Germinal center (tissue), 1 donor: ENCODE measurements at places on chromosomes 13 and 19.

DNA sequence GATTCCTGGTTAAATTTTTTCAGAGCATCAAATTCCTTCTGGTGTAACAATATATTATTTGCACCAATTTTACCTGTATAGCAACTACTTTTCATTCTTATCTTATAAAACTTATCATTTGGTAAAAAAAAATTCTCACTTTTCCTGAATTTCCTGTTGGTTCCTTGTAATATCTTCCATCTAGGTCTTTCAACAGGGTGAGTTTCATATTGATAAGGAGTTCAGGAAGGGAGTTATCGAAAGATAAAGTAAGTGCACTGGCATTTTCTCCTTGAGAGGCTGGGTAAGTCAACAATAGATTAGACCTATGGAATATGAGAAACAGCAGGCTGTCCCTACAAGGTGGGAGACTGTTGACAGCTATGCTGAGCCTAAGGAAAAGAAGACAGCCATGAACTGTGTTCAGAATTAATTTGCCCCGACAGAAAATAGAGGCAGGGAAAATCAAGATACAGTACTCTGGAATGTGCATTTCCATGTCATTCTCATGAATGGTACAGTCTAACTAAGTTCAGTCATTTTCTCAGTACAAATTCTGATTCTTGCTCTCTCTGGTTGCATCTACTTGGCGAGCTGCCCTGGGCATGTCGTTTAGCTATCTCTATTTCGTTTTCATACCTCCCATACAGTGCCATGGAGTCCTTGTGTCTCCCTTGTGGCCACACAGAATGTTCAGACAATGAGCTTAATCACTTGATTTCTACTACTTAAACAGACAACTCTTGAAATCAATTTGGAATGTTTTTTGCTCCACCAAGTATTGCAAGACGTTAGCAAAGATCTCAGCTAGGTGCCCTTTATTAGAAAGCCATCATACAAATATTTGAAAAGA is 9.9 kb downstream of the IGFL1 start:
- no peak for DNase-seq

- DNase-seq = no peak
Measured at GRCh38 chr13:113576597-113576996, 8.0 kb upstream of the TFDP1 start.

DNA sequence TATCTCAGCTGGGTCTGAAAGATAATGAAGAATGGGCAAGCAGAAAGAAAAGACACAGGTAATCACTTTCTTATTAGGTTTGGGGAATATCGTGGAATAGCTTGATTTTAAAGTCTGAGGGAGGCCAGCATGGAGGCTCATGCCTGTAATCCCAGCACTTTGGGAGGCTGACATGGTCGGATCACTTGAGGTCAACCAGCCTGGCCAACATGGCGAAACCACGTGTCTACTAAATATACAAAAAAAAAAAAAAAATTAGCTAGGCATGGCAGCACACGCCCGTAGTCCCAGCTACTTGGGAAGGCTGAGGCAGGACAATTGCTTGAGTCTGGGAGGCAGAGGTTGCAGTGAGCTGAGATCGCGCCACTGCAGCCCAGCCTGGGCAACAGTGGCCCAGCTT is 1.5 kb upstream of the PAFAH1B3 start:
- DNase-seq = no peak

DNA sequence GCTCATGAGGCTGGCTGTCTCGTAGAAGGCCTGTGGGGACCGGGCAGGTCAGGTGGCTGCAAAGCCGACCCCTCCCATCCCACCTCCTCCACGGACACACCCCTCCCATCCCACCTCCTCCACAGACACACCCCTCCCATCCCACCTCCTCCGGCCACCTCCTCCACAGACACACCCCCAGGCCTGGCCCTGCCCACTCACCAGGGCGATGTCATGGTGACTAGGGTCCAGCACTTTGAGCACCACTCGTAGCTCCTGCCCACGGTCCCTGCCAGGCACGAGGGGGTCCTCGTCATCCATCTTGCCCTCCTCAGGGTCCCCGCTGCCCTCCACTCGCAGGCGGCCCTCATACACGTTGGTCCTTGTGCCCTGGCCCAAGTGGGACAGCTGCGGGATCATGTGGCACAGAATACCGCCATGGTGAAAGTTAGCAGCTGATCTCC is 18.8 kb downstream of the TYK2 start:
- no peak for DNase-seq

- no peak for DNase-seq
Measured at GRCh38 chr13:35979361-35979951, 151.7 kb downstream of the DCLK1 start.

GRCh38 chr19:33382982-33383381 is 9.5 kb downstream of the CEBPG start:
- no peak for DNase-seq

- DNase-seq = no peak
Measured at GRCh38 chr13:48144413-48145035, 49.6 kb upstream of the MED4 start.

DNA sequence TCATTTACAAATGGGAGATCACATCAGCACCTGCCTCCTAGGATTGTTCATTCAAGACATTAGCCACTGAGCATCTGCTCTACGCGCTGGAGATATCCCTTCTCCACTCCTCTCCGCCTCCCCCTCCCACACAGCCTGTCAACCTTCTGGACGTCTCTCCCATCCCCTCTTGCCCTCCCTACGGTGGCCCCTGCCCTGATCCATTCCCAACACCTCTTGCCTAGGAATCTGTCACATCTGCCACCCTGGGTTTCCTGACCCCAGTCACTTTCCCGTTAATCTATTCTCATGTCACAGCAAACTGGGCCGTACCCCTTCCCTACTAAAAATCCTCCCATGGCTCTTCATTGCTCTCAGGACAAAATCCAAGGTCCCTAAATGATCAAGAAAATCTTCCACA is 10.3 kb downstream of the DYRK1B start:
- no peak for DNase-seq

DNA sequence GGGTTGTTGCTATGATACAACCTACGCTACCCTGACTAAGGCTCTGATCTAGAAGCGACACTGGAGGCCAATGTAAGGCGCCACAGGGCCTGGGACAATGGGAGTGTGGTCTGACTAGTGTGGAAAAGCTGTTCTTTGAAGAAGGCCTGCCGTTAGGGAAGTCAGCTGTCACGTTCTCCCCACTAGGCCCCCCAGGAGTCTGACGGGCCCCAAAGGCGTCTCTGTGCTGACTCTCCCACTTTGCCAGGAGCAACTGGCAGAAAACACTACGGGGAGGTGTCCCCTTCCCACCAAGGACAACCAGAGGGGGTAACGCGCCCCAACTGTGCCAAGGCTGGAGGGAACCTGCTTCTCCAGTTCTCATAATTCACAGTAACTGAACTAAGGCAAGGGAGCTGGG is 25.3 kb upstream of the EIF3G start:
- DNase-seq = no peak

DNA sequence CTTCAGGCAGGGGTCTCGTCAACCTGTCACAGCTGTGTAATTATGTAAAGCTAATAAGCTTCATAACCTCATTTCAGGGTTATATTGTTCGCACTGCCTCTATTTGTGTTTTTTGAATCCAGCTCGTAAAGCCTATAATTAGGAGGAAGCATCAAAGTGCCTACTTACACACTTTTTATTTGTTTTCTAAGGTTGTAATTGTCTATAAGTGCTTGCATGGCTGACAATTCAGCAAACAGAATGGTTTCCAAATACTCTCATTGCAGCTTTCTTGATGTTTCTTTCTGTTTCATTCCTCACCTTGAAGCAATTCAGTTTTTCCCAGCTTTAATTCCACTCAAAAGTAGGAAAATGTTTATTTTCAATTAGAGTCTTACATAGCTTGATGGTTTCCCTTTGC is 336.3 kb downstream of the HS6ST3 start:
- no peak for DNase-seq

- DNase-seq = no peak
Measured at GRCh38 chr19:31070146-31071065, 278.8 kb downstream of the TSHZ3 start.

GRCh38 chr19:4164262-4164661 is 10.8 kb downstream of the CREB3L3 start:
- DNase-seq = no peak

DNA sequence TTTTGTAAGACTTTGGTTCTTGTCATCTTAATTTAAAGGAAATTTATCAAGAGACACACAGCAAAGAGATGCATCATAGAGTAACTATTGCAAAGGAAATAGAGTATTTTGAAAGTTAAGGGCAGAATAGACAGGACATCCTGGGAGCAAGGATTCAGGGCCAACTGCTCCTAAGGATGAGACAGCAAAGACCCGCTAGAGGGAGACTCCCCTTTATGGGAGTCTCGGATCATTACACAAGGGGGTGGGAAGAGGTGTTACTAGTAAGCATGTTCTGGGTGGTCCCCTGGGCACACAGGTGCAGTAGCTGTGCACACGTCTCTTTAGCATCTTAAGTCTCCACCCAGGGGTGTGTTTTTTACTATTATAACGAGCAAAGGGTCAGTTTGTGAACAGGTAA is 9.6 kb downstream of the ZSCAN5C start:
- DNase-seq = no peak

DNA sequence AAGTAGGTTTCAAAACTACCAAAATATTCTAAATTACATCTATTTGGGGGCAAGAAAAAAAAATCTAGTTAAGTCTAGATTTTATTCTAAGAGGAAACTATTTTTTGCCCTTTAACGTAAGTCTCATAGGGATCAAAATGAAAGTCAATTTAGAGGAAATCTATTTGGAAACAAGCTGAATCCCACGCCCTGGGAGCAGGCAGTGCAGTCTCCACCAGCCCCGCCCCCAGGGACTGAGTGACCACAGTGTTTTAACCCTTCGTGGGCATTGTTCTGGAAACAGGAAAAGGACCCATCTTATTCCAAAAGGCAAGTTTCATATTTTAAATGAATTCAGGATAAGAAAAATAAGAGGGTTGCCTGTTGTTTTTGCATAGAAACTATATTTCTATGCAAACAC is 209.7 kb downstream of the SPRY2 start:
- no peak for DNase-seq

GRCh38 chr13:93462151-93462550 is 235.5 kb downstream of the GPC6 start:
- DNase-seq = no peak

- DNase-seq = no peak
Measured at GRCh38 chr13:111923991-111924677, 142.8 kb upstream of the SOX1 start.

DNA sequence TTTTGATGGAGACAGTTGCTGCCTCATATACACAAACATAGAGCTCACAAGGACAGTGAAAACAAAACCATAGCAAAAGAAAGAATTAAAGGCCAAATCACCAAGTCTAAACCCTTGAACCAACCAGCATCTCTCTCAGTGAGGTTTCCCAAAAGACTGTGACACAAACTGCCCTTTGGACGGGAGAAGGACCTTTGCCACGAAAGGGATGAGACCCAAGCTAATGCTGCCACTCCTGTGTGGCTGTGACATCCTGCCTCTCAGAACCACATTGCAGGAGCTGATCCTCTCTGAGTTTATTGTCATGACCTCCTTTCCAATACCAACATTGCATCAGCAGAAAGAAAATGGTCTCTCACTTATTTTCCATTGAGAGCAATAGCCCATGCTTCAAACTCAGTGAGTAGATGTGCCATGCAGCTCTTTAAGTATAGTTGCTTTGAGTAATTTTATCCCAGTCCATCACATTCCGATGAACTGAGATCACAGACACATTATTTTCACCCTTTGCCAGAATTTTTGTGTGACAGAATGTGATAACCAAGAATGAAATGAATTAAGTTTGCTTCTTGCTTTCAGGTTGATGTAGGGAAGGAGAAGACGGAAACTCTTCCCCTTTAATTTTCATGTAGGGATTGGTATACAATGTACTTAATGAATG is 133.5 kb upstream of the IRS2 start:
- DNase-seq = no peak

DNA sequence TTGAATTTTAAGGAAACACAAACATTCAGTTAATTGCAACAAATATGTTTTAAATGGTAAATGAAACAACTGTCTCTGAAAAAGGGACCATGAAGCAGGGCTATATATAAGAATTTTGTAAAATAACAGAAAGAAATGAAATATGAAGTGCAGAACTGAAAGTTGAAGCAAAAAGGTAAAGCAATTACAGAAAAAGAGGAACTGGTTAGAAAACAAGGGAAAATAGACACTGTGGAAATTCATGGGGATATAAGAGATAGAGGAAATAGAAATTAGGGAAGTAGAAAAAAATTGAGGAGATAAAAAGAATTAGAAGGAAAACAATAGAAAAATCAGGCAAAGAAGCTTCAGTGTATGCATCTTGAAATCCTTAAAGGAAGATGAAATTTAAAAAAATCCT is 40.0 kb upstream of the TDRD3 start:
- no peak for DNase-seq

DNA sequence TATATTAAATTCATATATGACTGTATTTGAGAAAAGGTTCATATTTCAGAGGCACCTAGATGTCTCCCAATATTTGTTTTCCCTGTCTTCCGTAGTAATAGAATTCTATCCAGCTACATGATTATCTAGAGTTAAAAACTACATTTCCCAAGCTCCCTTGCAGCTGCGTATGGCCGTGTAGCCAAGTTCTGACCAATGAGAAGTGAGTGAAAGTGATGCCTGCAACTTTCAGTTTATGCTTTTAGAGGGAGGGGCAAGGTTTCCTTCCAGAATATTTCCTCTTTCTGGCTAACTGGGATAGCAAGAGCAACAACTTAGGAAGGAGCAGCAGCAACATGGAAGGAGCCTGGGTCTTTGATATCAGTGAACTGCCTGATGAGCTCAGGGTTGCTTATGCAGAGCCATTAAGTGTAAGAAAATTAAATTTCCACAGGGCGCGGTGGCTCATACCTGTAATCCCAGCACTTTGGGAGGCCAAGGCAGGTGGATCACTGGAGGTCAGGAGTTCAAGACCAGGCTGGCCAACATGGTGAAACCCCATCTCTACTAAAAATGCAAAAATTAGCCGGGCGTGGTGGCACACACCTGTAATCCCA is 23.2 kb upstream of the CYP2A13 start:
- no peak for DNase-seq

DNA sequence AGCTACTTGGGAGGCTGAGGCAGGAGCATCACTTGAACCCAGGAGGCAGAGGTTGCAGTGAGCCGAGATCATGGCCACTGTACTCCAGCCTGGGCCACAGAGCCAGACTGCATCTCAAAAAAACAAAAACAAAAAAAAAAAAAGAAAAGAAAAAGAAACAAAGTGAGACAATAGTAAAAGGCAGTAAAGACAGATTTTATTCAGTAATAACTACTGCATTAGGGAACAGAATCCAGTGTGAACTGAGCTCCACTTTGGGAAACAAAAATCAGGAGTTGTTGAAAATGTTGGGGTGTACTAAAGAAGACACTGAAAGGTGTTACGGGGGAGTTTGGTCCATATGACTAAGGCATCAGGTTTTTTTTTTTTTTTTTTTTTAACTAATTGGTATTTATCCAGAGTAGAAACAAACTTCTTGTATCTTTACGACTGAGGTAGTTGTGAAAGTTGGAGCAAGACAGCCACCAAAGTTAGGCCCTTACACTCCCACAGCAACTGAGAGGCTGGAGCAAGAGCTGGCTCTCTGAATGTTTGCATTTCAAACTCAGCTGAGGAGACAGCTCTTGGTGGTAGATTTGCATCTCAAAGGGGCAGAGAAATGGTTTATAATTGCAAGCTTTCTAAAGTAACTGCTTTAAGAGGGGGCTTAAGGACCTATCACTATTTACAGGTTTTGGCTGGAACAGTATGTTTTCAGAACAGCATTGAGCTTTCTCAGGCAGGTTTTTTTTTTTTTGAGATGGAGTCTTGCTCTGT is 24.2 kb downstream of the ZNF607 start:
- DNase-seq = no peak

GRCh38 chr19:15074371-15074770 is 7.6 kb upstream of the OR1I1 start:
- DNase-seq = no peak

- DNase-seq = no peak
Measured at GRCh38 chr19:55198651-55199050, 10.7 kb downstream of the PTPRH start.
